ENCODE measurements at places on chromosomes 5 and 9.

GRCh38 chr9:104092192-104092591, 1.9 kb upstream of the SMC2 start:
- DNase-seq = peak; percentile 9

- no peak for DNase-seq
These were observed 81.1 kb upstream of the SLC12A2 start for GRCh38 chr5:128002425-128002824.

DNA sequence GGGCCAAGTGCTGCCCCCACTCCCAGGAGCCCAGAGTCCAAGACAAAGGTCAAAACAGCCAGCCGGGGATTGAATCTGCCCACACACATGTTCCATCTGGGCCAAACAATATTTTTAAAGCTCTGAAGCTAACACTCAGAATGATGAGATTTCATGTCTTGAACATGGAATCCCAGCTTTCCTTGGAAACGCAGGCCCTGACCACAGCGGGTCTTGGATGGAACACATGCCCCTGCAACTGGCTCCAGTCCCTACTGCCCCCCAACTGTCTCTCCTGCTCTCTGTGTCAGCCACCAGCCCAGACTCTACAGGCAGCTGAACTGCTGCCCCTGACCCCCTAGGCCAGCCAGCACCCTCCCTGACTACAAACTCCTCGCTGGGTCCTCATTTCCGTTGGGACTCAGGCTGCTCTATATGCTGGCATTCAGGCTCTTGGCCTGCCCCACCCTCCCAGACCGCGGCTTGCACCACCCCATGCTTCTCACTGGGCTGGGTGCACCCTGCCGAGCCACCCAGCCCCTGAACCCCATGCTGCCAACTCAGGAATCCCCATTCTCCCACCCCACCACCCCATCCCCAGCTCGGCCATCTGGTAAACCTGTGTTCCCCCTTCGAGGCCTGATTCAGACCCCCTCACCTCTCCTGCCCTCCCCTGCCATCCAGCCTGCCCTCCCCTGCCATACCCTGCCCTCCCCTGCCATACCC, 71.7 kb downstream of the ADAMTS2 start:
- no peak for DNase-seq

DNA sequence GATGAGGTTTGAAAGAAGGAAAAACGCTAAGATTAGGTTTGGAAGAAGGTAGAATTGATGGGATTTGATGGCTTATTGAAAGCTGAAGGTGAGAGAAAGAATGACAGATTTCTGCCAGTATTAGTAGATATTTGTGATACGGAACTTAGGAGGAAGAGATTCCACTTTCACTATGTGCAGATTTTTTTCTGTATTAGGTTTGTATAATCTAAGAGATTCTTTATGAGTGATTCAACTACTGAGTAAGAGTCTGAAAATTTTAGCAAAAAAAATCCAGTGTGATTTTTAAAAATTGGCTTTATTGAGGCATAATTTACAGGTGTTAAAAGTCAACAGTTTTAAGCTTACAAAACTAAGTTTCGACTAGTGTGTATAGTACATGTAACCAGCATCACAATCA, 54.1 kb downstream of the AP3S1 start:
- DNase-seq = no peak

- DNase-seq = no peak
These were observed 4.1 kb downstream of the IRF1 start for GRCh38 chr5:132486318-132487094.

GRCh38 chr5:131281868-131282234, 18.0 kb downstream of the CDC42SE2 start:
- no peak for DNase-seq

GRCh38 chr5:107557051-107557658, 113.6 kb downstream of the EFNA5 start:
- no peak for DNase-seq

GRCh38 chr5:168329302-168329701, 37.9 kb downstream of the WWC1 start:
- no peak for DNase-seq

- DNase-seq = no peak
These were observed 87.5 kb upstream of the NR5A1 start for GRCh38 chr9:124594673-124595072.

- peak; percentile 87 for DNase-seq
These were observed 95.5 kb downstream of the CAMSAP1 start for GRCh38 chr9:135811801-135812200.
